Activated naive CD8-positive, alpha-beta T cell treated with anti-CD3 and anti-CD28 coated beads for 36 hours (primary cell): ENCODE measurements at places on chromosomes 4 and X.

DNA sequence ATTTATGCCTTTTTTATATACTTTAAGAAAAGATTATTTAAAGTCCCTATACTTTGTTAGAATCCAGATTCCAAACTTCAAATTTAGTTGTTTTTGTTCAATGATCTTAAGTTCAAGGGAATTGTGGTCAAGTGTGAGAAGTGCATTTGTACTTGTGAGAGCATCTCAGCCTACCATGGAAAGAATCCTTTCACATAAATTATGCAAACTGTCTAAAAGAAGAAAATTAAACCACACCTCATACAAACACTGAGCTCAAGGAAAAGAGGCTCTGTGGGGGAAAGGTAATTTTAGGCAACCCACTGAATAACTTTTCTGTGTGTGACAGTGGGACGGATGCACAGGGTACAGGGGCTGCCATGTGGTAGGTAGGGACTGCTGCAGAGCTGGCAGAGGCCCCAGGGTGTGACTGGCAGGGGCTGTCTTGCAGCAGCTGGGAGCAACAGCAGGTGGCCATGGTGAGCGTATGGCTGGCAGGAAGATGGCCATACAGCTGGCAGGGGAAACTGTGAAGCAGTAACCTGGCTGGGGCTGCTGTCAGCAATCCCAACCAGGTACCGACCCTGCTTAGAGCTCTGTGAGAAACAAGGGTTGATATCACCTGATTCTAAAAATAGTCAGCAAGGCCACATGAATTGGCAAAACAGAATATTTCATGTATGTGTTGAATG lies 130.6 kb downstream of the UGT8 start:
- DNase-seq = no peak

DNA sequence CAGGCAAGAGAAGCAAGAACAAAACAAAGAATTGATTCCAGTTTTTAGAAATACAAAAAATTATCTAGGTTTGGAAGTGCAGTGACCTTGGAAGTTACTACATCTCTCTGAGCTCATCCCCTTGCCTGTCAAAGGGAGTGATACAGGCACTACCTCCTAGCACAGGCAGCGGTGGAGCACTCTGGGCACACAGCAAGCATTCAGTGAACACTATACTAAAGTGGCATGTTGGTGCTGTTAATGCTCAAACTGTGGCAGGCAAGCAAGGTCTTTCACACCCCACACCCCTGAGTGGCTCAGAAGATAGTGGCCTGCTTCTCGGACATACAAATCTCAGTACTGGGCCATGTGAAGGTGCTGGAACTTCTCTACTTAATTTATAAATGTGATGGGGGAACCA lies 51.2 kb downstream of the DRD5 start:
- no peak for DNase-seq

GRCh38 chr4:101921370-101921769 lies 130.8 kb downstream of the BANK1 start:
- DNase-seq = no peak

DNA sequence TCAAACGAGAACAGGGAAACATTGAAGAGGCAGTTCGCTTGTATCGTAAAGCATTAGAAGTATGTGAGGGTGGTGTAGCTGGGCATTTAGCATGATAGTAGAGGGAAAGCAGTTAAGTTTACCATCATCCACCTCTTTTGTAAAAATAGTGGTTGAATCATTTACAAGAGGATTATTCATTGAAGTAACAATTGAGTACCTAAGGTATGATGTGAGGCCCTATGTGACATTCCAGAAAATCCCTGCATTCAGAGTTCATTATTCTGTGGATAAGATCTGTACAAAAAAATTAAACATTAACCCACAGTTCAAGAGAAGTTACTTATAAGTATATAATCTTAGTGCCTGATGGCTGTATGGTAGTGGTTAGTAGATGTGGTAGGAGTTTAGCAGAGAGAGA lies 22.2 kb upstream of the GCNA start:
- DNase-seq = no peak

- DNase-seq = no peak
Measured at GRCh38 chr4:4254199-4254598, 6.2 kb upstream of the TMEM128 start.

DNA sequence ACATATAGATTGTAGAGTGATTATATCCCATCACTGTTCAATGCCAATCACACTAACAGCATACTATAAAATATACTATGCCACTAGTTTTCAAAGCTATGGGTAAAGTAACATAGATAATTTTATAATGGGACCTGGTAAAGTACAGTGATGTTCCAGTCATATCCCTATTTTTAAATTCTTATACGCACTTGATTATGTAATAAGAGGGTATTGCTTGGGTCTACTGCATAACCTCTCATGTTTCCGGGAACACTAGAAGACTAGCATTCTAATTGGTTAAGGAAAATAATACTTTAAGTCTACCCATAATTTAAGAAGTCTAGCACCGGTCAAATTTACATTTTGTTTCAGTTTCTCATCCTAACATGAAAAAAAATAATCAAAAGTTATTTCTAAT lies 275.1 kb downstream of the CHIC1 start:
- no peak for DNase-seq

DNA sequence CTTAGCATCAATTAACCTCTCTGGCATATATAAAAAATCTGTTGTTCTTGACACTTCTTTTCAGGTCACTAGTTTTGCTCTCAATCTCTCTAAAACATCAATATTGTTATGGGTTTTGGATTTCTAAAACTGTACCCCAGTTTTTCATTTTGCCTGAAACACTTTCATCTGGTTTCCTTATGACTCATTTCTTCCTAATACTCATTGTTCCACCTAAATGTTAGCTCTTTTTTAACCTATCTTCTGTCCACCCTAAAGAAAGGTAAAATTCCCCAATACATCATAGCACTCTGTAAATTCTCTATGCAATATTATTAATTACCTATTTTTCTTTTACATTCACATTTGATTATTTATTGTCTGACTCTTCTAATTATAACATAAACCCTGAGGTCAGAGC lies 575.5 kb upstream of the NDST4 start:
- DNase-seq = no peak

DNA sequence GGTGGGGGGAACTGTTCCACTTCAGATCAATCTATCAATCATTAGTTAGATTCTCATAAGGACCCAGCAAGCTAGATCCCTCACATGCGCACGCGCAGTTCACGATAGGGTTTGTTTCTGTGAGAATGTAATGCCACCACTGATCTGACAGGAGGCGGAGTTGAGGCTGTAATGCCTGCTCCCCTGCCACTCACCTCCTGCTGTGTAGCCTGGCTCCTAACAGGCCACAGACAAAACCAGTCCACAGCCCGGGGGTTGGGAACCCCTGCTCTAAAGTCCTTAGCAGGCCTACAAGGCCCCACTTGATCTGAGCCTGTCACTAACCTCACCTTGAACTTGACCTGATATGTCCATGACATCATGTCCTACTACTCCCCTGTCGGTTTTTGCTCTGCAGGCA lies 30.3 kb downstream of the ARL9 start:
- no peak for DNase-seq

GRCh38 chr4:113293043-113293560 lies 243.6 kb downstream of the ANK2 start:
- DNase-seq = no peak

- DNase-seq = no peak
Measured at GRCh38 chr4:139265654-139266053, 14.4 kb downstream of the MGARP start.

DNA sequence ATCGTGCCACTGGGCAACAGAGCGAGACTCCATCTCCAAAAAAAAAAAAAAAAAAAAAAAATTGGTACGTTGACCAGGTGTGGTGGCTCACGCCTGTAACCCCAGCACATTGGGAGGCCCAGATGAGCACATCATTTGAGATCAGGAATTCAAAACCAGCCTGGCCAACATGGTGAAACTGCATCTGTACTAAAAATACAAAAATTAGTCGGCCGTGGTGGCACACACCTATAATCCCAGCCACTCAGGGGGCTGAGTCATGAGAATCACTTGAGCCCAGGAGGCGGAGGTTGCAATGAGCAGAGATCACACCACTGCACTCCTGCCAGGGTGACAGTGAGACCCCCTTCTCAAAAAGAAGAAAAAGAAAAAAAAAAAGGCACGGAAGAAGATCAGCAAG lies 24.5 kb downstream of the RBMX start:
- DNase-seq = no peak

DNA sequence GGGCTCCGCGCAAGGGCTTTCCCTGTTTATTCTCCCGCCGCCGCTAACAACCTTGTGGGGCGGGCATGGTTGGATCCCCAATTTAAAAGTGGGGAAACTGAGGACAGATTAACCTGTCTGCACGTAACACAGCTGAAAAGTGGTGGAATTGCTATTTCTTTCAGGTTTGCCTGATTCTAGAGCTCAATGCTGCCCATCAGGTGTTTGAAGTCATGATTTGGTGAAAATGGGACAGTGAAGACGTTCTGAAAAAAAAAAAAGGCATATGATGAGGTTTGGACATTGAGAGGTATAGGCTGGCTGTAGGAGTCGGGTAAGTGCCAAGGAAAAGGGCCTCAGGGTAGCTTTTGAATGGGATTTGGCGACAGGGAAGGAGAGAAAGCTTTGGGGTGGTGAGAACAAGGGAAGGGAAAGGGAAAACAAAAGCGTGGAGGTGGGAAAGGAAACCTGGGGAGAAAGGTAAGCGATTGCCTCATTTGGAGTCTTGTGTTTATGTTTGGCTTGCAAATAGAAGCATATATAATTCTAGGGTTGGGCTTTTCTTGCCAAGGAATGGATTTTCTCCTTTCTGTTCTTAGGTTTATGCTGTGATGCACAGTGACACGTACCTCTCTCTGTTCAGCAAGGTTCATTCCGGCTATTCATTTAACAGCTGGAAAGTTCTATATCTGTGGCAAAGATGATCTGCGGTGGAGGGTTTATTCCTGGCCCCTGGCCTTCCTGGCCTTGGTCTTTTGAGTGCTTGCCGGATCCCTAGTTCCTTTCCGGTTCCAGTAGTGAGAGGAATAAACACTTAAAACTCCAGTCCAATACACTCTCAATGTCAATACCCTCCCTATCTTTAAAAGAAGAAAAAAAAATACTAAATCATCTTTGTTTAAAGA lies 2.4 kb upstream of the STIM2 start:
- DNase-seq = no peak

DNA sequence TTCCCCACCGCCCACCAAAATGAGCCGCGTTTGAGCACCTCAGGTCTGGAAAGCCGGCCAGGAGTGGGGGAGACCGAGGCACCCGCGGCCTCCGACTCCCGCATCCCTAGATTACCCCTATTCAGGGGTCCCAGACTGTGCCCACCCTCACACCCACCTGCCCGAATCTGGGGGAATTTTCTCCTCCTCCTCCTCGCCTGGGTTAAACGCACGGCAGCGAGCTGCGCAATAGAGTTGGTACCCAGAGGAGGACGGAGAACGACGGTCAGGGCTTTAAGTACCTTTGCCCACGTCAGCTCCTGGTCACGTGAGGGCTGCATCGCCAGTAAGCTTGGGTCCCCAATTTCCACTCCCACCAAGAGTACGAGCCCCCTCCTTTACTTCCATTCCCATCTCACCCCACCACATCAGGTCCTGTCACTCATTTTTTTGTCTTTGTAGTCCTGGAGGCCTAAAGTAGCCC lies at the start of gene ARMCX2:
TSS of gene ARMCX2 (minus strand) at position 250 of the 463 bp plus-strand sequence. CDS start 2,262 bp downstream, outside the sequence.
- DNase-seq = peak; percentile 26

- DNase-seq = no peak
Measured at GRCh38 chrX:109716431-109717028, 16.5 kb downstream of the ACSL4 start.

DNA sequence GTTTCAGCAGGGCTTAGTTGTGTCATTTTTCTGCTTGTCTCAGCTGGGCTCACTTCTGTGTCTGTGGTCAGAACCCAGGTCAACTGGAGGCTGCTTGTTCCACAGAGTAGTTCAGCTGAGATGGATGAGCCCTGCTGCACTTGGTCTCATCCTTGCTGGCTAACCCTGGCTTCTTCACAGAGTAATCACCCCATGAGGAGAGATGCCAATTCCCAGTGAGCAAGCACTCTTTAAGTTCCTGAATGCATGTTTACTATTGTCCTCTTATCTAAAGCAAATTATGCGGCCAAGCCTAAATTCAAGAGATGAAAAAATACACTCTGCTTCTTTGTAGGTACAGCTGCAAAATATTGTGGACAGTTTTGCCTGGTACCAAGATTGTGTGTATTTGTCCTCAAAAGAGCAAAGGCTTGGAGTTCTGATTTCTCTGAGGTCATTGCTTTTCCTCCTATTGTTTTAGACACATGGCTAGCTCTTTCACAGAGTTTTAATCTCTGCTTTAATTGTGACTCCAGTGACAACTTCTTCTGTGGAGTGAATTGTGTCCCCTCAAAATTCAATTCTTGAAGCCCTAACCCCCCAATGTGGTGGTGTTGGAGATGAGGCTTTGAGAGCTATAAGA lies 236.6 kb upstream of the ANKRD50 start:
- no peak for DNase-seq

GRCh38 chrX:70664726-70665125 lies 220.1 kb downstream of the DLG3 start:
- no peak for DNase-seq

DNA sequence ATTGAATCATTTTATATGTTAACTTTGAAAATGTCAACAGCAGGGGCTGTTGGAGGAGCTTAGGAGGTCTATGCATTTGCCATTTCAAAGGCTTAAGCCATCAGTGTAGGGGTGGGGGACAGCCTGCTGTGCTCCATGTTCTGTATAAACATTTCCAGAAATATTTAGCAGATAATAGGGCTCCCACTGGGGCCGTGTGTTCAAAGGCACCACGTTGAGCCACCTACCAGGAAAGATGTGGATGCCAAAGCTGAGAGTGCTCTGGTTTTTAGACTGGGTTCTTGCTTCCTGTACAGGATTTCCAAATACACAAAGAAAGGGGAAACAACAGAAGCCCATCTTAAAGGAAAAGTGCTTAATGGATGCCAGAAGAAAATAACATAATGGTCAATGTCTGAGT lies 219.5 kb downstream of the CENPC start:
- DNase-seq = no peak

DNA sequence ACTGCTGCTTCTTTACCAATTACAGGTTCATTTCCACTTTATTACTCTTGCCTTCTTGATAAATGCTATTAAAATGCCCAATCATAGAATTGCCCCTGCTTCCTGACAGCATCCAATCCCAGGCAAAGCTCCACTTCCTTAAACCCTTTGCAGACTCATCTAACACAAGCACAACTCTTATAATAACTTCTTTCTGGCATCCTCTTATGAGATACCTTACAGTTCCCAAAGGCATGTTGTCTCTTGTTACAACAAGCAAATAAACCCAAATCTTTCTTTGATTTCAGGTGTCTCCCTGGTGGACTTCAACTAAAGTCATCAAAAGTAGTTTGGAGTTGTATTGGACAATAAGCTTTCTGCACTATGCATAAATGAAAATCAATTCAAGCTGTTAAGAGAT lies 22.5 kb upstream of the ADH7 start:
- no peak for DNase-seq

- DNase-seq = no peak
Measured at GRCh38 chrX:153728095-153728494, 3.4 kb downstream of the ABCD1 start.

DNA sequence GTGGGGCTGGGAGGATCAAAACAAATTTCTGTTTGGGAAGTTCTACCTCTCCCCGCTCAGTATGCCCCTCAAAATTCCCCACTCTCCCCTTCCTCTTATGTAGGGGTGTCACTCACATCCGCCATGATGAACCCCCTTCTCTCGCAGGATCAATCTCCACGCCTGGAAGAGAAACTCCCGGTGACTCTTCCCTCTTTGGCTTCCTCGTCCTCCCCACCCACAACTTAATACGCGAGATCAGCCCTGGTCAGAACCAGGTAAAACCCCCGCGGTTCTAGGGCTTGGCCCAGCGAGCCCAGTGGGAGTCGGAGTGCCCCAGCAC lies 427 bp downstream of the LAMTOR3 start:
- no peak for DNase-seq

- DNase-seq = no peak
Measured at GRCh38 chr4:86769794-86770193, 79.4 kb downstream of the SLC10A6 start.
